ENCODE measurements at places on chromosomes 5 and 9.

- DNase-seq: no peak
These were observed 493.6 kb upstream of the KLF4 start for GRCh38 chr9:107983181-107983603.

DNA sequence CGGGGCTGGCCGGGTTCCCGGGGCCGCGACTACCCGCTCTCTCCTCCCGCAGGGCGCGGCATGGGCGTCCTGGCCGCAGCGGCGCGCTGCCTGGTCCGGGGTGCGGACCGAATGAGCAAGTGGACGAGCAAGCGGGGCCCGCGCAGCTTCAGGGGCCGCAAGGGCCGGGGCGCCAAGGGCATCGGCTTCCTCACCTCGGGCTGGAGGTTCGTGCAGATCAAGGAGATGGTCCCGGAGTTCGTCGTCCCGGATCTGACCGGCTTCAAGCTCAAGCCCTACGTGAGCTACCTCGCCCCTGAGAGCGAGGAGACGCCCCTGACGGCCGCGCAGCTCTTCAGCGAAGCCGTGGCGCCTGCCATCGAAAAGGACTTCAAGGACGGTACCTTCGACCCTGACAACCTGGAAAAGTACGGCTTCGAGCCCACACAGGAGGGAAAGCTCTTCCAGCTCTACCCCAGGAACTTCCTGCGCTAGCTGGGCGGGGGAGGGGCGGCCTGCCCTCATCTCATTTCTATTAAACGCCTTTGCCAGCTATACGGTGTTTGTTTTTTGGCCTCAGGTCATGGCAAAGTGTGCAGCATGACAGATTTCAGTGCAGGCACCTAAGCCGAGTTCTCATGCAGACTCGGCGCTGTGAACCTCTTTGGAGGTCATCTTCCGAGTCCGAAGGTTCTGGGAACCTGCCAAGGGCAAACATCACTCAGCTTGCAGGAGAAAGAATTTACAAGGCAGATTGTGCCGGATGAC, 516 bp downstream of the MRPL41 start:
- DNase-seq: no peak

GRCh38 chr5:135514116-135514515, 21.6 kb downstream of the NEUROG1 start:
- DNase-seq: no peak

DNA sequence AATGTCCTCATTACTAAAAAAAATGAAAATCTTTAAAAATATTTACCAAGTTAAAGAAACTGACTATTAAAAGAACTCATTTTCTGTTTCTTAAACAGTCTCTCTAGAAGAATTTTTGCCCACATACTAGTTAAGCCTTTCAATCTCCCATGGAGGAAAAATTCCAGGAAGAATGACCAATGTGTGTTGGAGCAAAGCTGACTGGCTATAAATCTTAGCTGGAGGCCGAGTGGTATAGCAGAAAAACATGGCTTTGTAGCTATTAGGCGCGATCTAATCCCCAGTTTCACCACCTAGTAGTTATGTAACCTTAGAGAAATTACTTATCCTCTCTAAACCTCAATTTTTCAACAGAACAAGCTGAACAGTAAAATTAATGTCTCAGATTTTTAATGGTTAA, 135.5 kb upstream of the PRLR start:
- no peak for DNase-seq

DNA sequence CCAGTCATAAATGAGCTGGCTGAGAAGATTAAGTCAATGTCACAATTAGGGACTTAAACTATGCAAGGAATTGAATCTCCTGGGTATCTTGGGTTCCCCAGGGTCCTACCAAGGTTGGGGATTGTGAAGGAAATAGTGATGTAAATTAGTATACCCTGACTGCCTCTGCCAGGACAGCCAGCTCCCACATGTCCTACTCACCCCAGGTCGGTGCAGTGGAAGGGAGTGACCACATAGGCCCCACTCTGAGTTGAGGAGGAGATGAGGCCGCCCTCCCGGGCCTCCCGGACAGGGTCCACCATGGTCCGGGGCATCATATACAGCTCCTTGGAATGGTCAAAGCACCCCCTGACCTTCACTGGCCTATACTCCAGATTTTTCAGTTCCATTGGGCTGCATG, 2.7 kb downstream of the SURF1 start:
- no peak for DNase-seq

- DNase-seq: no peak
These were observed 8.3 kb upstream of the PTAR1 start for GRCh38 chr9:69768101-69768500.

- no peak for DNase-seq
These were observed 5.3 kb upstream of the TJP2 start for GRCh38 chr9:69168709-69169217.

- DNase-seq: no peak
These were observed 391.1 kb downstream of the ARHGEF28 start for GRCh38 chr5:74017112-74017511.

DNA sequence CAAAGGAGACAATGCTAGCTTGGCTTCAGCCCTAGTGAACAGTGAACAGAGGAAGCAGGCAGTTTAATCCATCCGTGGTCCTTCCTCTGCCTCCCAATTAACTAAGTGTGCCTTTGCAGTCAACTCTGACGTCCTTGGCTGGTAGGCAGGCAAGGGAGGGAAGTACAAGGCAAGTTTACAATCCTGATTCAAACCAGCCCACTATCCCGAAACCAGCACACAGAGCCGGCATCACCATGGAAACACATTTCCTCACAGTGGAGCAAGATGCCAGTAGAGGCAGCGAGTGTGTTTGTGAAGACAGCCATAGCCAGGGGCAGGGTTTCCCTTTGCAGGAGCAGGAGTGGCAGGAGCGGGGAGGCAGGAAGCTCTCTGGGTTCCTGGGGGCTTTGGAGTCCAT, 73.9 kb downstream of the GOLPH3 start:
- DNase-seq: no peak

DNA sequence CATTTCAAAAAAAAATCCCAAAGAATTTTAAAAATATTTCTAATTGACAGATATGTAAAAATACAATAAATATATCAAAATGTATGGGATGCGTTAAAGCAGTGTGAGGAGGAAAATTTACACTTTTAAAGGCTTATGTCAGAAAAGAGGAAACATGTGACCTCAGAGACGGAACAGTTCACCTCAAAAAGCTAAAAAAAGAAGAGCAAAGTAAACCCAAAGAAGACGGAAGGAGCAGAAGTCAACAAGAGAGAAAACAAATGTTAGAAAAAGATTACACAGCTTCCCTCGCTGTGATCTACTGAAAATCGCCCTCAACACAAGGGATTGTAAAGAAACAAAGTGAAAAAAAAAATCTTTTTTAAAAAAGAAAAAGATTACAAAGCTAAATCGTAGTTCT, 186.9 kb downstream of the AUH start:
- DNase-seq: no peak

DNA sequence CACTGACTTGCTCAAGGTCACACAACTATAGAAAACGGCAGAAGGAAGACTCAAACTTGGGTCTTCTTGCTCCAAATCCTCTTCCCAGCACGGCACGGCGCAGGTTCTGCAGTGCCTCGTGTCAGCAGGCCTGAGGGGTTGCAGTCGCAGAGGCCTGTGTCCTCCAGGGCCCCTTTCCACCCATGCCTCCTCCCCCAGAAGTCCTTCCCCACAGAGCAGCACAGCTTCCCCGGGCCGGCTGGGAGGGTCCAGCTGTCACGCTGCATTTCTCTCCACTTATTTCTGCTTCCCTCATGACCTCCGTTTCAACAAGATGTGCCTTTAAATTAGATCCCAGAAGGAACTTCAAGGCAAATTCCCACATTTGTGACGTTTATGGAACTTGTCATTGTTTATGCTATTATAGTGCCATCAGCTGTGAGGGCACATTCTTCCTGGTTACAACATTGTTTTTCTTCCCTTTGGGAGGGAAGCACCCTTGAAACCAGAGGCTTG, 148.4 kb downstream of the C5orf15 start:
- no peak for DNase-seq

DNA sequence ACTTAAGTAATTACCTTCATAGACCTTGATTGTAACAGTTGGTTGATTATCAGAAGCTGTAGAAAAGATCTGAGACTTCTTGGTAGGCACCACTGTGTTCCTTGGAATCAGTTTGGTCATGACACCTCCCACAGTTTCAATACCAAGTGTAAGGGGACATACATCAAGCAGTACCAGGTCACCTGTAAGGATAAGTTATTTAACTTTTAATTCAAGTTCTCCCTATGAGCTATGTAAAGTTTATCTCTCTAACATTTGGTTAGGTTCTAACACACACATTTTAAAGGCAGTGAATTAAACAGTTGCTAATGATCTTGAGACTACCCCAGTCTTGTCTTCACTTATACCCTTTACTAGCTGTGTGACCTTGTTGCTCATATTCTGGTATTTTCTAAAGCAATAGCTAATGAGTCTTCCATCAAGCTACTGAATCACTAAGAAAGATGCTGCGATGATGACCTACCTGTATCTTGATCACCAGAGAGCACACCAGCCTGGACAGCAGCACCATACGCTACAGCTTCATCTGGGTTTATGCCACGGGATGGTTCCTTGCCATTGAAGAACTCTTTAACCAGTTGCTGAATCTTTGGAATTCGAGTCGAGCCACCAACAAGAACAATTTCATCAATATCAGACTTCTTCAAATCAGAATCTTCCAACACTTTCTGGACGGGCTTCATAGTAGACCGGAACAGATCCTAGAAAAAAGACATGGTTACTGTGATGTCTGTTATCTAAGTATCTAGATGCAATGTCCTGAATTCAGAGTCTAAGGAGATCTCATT, 2.8 kb downstream of the HSPA5 start:
- DNase-seq: no peak

- no peak for DNase-seq
These were observed 35.9 kb downstream of the ASS1 start for GRCh38 chr9:130480673-130481072.

DNA sequence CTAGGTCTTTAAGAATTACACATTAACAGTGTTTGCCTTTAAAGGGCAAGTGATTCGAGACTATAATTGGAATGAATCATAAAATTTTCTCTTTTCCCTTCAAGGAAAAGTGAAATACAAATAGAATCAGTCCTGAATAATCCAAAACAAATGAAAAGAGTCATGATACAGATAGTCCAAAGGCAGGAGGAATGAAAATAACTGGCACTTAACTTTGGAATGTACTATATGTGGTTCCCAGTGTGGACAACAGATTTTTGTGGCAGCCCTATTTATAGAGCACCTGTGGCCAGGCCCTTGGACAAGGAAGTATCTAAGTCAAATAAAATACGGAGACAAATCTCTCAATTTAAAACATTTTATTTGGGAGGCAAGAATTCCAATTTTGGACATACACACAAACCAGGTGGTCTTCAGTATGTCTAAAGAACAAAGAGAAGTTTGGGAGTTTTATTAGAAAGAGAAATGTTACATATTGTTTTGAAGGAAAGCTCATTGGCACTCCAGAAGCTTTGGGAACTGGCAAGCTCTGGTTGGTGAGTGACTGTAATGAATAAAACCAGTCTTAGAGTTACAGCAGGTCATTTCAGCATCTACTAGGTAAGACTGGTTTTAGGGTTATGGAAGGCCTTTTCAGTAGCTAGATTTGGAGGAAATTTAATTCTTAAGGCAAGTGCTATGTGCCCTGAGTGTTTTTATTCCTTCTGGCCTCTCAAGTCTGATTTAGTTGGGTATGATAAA, 116.0 kb upstream of the PAM start:
- DNase-seq: no peak

- no peak for DNase-seq
These were observed 174.0 kb upstream of the ZNF618 start for GRCh38 chr9:113701774-113702755.

DNA sequence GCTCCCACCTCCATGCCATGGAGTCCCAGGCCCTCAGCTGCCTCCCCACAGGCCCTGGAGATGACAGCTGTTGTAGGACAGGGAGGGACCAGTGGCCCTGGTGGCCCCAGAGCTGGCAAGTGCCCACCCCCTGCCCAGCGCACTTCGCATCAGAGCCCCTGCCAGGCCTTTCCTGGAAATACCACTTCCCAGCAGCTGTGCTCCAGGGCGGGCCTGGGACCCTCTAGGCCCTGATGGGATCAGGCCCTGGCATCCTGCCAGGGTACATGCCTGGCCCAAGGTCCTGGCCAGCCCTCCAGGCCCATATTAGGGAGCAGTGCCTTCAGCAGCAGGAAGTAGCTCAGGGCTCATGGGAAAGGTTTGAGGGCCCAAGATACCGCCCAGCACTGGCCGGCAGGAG, 2.5 kb downstream of the KCNT1 start:
- no peak for DNase-seq

GRCh38 chr9:87518702-87519335, 21.2 kb downstream of the DAPK1 start:
- DNase-seq: no peak

- DNase-seq: no peak
These were observed 334.3 kb upstream of the TRPC7 start for GRCh38 chr5:136699651-136700050.

- no peak for DNase-seq
These were observed 31.1 kb upstream of the TRIM14 start for GRCh38 chr9:98150164-98150563.

DNA sequence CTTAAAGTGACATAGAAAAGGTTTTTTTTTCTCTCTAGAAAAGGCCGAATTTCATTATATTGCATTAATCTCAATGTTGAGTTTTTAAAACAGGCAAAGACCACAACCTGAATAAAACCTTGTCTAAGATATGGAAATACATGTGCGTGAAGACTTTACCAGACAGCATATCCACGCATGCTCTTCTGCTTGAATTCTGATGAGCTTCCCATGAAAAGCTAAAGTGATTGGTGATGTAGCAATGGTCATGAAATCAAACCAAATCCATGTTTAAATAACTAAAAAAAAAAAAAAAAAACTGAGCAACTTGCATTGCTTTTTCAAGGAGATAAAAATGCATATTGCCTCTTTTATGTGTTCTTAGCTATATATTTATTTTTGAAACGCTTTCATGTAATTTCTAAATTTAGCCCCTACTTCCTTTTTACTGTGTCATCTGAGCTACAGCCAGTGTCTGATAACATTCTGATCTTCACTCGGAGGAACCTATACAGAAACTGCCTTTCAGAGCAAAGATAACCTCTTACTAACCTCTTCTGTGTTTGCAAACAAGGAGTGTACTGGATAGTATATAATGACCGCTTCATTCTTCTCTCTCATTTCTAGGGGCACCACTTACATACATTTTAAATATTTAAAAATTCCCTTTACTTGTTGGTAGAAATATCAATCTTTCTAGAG, 179.1 kb upstream of the GNA14 start:
- DNase-seq: no peak

DNA sequence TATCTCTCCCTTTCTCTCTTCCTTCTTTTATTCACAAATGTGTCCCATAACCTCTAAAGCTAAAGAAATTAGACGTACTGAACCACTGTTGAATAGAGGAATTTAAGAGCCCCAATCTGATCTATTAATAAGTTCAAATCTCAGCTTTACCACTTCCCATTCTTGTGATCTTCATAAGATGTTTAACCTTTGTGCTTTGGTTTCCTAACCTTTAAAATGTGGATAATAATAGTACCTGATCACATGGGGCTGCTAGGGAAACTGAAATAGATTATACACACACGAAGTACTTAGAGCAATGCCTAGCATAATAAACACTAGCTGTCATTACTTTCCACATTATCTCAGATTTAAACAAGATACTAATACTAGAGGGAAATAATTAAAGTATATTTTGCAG, 324.3 kb upstream of the SEMA6A start:
- no peak for DNase-seq
